ENCODE measurements at places on chromosomes 13 and 19.

GRCh38 chr19:46726971-46727501 is 10.1 kb upstream of the PRKD2 start:
- no peak for DNase-seq

GRCh38 chr13:75715601-75716523 is 79.7 kb downstream of the LMO7 start:
- no peak for DNase-seq

- DNase-seq = no peak
Observed at GRCh38 chr19:43675269-43675879, 5.4 kb upstream of the PLAUR start.

- peak; percentile 63 for DNase-seq
Observed at GRCh38 chr13:112894673-112895481, 74.1 kb upstream of the MCF2L start.

DNA sequence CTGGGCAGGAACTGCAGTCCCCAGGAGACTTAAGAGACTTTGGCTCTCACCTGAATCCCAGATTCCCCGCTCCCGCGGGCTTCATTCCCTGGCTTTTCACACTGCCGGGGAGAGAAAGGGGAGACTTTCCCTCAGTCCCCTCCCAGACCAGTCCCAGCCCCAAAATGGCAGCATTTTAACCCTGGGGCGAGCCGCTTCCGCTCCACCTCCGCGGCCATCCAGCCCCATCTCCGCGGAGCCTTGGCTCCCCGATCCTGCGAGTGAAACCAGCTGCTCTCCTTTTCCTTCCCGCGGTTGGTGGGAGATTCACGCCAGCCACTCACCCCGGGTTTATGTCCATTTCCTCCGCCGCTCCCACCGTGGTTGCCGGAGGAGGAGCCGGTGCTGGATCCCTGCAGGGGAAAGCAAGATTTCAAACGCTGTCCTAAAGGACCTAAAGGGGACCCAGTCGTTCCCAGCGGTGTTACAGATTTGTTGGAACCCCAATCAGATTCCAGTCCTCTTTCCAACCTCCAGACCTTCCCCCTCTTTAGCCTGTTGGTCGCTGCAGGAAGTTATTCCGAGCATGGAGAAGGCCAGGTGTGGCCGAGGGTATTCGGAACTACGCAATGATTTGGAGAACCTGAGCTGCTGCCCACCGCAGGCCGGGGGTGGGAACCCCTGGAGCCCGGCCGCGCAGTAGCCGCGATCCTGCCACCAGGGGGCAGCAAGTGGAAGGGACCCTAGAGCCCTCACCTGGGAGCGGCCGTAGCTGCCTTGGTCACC is 3.4 kb downstream of the DMKN start:
- peak; percentile 84 for DNase-seq

DNA sequence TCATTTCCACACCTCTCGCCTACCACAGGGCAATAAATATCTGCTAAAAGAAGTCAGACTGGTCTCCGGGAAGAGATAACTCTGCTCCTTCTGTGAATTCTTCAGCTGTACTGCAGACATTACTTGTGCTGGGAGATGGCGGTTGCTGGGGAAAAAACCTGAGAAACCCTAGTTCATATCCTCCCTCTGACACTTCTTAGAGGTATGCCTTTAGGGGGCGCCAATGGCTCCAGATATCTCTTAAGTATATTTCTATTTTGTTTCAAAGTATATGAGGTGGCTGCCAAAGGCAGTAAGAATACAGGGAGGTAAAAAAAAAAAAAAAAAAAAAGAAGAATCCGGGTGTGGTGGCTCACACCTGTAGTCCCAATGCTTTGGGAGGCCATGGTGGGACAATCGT is 175.2 kb downstream of the PAN3 start:
- DNase-seq = no peak

GRCh38 chr19:29880498-29881081 is 61.4 kb upstream of the URI1 start:
- peak; percentile 38 for DNase-seq

DNA sequence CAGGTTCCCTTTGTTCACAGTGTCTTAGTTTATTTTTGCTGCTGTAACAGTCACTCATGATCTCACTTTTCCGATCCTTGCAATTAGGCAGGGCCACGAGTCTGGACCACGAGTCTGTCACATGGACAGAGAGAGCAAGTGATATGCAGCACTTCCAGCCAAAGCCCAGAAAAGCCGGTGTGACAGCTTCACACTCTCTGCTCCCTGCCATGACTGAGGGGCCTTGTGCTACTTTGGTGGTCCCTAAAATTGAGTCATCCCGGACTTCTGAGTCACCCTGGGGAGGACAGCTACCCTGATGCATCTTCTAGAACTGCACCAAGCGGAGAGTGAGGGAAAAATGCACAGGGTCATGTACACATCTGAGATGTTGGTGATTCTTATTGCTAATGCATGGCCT is 179.6 kb downstream of the EFNB2 start:
- DNase-seq = no peak

- no peak for DNase-seq
Observed at GRCh38 chr19:39254531-39255345, 6.1 kb upstream of the IFNL4 start.

All from aorta (tissue), 5 donors.